ENCODE measurements at places on chromosomes 12 and 14.

DNA sequence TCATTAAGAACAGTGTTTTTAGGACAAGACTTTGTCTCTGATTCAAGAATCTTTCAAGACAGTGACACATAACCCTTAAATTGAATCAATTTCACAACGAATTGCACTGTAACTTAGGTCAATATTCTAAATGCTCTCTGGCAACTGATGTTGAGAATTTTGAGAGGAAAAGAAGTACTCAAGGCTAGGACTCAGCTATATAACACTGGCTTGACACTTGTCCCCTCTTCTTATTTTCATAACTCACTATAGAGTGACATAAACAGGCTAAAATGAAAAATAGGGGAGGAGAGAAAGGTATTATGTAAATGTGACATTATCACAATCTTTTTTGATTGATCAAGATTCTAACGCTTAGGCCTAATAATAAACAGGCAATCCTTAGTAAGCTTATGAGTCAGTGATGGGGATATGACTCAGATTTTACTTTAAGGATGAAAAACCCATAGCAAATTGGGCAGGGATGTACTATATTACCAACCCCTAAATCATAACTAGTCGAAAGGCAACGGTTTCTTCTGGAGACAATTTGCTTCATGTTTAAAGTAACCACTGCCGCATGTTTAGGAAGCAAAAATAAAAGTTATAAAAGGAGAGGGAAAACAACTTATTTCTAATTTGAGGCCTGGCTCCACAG, 10.9 kb downstream of the BTG1 start:
- DNase-seq = no peak

GRCh38 chr14:23555533-23555881, 564 bp upstream of the THTPA start:
- DNase-seq = no peak

DNA sequence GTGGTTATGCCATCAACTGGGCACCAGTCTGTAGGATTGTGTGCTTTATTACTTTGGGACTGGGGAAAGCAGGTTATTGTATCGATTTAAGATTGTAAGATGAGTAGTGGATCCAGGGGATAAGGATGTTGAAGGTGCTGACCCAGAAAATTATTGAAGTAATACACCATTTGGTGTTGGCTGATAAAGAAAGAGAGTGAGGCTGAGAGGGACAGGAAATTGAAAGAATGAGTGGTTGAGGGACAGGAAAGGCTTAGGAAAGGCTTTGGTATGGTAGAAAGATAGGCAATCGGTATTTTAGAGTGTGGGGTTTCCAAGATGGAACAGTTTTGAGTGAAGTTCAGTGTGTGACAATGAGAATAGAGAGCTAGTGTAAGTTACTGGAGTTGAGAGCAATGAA, 12.3 kb downstream of the PPHLN1 start:
- no peak for DNase-seq

DNA sequence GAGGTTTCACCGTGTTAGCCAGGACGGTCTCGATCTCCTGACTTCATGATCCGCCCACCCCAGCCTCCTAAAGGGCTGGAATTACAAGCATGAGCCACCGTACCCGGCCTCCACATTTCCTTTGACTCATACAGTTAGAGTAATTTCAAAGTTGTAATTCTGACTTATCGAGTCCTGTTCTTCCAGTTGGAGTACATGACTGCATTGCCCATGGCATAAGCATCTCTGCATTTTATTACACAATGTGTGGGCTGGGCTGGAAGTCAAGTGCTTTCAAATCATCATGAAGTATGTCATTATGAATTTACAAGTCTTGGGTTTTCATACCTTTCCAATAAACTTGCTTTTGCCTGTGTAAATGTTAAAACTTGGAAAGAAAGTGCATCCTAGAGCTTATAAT, 1295.7 kb upstream of the FLRT2 start:
- no peak for DNase-seq

DNA sequence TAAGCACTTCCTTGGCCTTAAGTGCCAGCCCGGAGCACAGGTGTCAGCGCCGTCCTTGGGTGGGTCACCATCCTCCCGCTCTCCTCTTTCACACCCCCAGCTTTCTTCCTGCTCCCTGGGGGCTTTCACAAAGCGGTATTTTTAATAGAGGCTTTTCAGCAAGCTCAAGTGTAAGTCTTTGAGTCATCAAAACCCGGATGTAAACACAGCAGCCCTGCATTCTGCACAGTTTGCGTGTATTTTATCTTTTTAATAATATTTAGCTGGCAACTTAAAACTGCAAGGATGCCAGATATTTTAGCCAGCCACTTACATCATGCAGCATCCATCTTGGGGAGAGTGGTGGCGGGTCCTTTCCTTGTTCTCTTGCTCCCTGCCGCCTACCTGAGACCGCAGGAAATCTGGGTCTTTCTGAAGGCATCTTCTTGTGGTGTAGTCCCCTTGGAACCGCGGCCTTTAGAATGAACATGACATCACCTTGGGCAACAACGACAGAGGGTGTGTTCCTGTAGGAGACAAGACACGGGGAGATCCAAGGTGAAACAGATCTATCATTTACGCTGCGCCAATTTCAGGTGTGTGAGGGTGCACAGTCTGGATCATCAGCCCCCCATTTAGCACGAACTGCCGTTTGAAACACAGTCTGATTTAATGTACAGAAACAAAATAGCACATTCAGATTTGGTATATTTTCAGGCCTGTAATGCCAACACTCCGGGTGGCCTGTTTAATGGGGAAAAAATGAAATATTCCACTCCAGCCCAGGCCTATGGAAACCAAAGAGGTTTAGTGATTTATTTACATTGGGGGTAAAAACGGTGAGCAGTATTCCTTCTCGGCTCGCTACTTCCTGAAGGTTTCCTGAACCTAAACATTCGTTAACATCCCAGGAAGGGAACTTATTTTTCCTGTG, 12.5 kb upstream of the IRF2BPL start:
- DNase-seq = no peak

DNA sequence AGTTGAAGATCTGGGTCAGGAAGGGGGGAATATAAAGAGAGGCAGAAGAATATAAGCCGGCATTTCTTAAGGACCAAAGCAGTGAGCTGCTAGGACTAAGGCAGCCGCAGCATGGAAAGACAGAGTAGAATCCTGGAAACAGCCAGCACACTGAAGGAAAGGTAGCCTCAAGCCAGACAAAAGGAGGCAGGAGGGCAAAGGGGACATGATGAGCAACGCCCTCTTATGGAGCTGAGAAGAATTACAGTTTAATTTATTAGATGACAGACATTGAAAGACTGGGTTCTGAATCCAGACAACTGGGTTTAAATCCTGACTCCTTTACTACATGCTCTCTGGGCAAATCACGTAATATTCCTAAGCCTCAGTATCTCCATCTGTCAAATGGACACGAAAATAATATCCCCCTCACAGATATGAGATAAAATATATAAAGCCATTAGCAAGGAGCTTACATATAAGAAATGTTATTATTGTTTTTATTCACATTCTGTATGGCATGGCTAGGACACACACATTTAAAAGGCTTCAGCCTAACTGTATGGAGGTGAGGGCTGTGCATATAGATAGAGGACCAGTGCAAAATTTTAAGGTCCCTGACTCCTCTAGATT, 8.1 kb upstream of the PCED1B start:
- no peak for DNase-seq

DNA sequence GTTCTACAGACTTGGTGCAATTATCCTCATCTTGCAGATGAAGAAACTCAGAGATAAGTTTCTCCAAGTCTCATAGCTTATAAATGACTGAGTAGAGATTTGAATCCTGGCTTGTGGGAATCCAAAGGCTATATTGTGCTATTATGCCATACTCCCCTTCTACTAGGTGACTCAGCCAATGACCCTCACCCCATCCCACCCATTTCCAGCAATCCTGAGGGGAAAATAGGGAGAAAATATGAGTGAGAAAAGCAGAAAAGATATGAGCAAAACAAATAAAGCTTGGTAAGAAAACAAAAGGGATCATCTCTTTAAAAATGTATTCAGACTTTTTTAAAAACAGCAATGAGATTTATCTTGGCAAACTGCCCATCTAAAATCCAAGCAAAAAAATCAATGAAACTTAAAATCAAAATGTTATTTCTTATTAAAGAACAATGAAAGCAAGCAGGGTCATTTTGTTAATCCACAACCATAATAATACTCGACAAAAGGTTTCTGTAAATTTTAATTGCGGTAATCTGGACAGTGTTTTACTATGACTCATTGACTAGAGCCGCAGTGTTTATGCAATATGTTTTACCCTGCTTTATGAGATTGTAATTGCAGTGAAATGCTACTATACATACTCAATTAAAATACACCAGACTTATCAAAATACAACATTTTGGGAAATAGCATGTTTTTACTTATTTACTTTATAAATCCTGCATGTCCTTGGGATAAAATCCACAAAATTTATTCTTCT, 13.1 kb upstream of the LGR5 start:
- no peak for DNase-seq

GRCh38 chr14:49420201-49420600, 166.0 kb downstream of the RPS29 start:
- DNase-seq = no peak

- DNase-seq = no peak
These were observed 3.7 kb downstream of the FBRSL1 start for GRCh38 chr12:132493482-132494178.

GRCh38 chr12:75900781-75901254, 130.8 kb downstream of the PHLDA1 start:
- no peak for DNase-seq

GRCh38 chr12:92063641-92064040, 82.0 kb downstream of the BTG1 start:
- DNase-seq = no peak

DNA sequence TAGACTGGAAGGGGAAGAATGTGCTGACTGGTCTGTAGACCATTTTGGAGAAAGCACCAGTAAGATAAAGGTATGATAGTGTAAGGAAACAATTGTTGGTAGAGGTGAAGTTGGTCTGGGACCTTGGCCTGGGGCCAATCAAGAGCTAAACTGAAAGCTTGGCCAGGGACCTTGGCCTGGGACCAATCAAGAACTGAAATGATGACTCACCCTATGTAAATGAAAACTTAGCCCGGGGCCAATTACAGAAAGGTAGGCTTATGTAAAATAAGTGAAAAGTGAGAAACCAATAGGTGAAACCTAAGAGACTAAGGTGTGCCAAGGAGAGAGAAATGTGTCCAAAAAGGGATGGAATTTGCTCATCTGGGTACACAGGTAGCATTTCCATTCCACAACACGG, 776.0 kb downstream of the C12orf50 start:
- no peak for DNase-seq

- DNase-seq = no peak
These were observed 267.4 kb downstream of the ADAMTS20 start for GRCh38 chr12:43284486-43285158.
